ENCODE measurements at places on chromosomes 11 and 22. TPM values are rescaled to one million over a fixed set of nuclear protein-coding genes. Genes with fewer than 3 reads are reported as not detected.

The PLAAT2 gene
- total RNA-seq: not detected

The RASSF10 gene
- total RNA-seq: not detected

The SVIP gene
- total RNA-seq: 32.4 TPM

The DNAJC24 gene
- 13.7 TPM for total RNA-seq

The TST gene
- total RNA-seq: 8.3 TPM

The F2 gene
- total RNA-seq: 0.16 TPM

The MRGPRF gene
- total RNA-seq: not detected

The NNMT gene
- not detected for total RNA-seq

- no peak overlapping the region for H3K4me3 ChIP-seq
- H3K27me3 ChIP-seq: no peaks in the 10 kb centered on the region
- DNase-seq: no peak
- no peak overlapping the region for H3K27ac ChIP-seq
- H3K36me3 ChIP-seq: peaks cover 37% of the 10 kb centered on the region
- peaks cover 8% of the 10 kb centered on the region for H3K4me1 ChIP-seq
Observed at GRCh38 chr11:8642196-8642841, 40.1 kb downstream of the TRIM66 start.

DNA sequence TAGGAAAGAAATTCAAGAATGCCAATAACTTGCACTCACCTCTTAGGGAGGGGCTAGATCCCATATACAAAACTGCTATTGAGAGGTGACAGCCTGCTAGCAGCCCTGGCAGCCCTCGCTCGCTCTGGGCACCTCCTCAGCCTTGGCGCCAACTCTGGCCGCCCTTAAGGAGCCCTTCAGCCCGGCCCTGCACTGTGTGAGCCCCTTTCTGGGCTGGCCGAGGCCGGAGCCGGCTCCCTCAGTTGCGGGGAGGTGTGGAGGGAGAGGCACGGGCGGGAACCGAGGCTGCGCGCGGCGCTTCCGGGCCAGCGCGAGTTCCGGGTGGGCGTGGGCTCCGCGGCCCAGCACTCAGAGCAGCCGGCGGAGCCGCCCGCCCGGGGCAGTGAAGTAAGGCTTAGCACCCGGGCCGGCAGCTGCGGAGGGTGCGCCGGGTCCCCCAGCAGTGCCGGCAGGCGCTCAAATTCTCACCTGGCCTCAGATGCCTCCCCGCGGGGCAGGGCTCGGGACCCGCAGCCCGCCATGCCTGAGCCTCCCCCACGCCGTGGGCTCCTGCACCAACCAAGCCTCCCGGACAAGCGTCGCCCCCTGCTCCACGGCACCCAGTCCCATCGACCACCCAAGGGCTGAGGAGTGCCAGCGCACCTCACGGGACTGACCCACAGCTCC is 329.9 kb downstream of the FAM181B start:
- H3K27me3 ChIP-seq: no peaks in the 10 kb centered on the region
- no peak overlapping the region for H3K27ac ChIP-seq
- no peaks in the 10 kb centered on the region for H3K4me1 ChIP-seq
- DNase-seq: no peak
- no peak overlapping the region for H3K4me3 ChIP-seq
- H3K36me3 ChIP-seq: no peaks in the 10 kb centered on the region

DNA sequence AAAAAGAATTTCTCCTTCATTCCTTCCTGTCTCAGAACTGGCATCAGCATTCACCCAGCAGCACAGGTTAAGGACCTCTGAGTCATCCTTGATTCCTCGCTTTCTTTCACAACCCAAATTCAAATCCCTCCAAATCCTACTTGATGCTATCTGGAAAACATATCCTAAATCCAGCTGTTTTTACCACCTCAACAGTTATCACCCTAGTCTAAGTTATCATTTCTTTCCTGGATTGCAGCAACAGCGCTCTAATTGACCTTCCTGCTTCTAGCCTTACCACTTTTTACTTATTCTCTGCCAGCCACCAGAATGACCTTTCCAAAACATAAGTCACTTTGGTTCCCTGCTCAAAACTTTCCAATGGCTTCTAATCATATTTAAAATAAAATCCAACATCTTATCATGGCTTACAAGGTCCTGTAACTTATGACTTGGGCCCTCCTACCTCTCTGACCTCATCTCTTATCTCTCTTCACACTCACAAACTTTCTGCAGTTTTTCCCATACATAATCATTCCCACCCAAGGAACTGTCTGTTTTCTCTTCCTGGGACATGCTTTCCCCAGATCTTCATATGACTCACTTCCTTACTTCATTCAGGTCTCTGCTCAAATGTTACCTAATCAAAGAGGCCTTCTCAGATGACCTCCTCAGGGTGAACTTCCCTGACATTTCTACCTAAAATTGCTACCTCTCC is 119.4 kb downstream of the TTC28 start:
- no peak overlapping the region for H3K27ac ChIP-seq
- H3K36me3 ChIP-seq: no peaks in the 10 kb centered on the region
- no peak overlapping the region for H3K4me3 ChIP-seq
- DNase-seq: no peak

- no peak overlapping the region for H3K4me3 ChIP-seq
- H3K4me1 ChIP-seq: no peaks in the 10 kb centered on the region
- no peaks in the 10 kb centered on the region for H3K27me3 ChIP-seq
- no peak overlapping the region for H3K27ac ChIP-seq
Observed at GRCh38 chr22:43774318-43774915, 37.7 kb downstream of the EFCAB6 start.

GRCh38 chr11:19328586-19329311 is 88.0 kb upstream of the E2F8 start:
- no peak overlapping the region for H3K4me3 ChIP-seq
- DNase-seq: no peak
- H3K4me1 ChIP-seq: no peaks in the 10 kb centered on the region
- H3K27me3 ChIP-seq: peaks cover 15% of the 10 kb centered on the region

- no peaks in the 10 kb centered on the region for H3K4me1 ChIP-seq
- no peaks in the 10 kb centered on the region for H3K36me3 ChIP-seq
- H3K27ac ChIP-seq: no peak overlapping the region
- no peaks in the 10 kb centered on the region for H3K27me3 ChIP-seq
Observed at GRCh38 chr11:104443387-104443786, 279.4 kb upstream of the PDGFD start.

DNA sequence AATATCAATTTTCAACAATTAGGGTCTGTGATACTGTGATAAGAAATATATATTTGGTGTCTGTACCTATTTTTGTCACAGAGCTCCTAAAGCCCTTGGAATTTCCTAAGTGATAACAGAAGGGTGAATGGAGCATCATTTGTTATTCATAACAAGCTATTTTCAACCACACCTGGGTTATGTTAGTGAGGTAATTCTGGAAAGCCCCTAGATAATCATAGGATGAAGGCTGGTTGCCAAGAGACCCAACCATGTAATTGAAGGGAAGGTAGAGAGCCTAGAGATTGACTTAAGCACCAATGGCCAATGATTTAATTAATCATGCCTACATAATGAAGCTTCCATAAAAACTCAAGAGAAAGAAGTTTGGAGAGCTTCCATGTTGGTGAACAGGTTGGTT is 109.4 kb downstream of the KIF18A start:
- H3K4me1 ChIP-seq: no peaks in the 10 kb centered on the region
- no peak overlapping the region for H3K27ac ChIP-seq
- H3K36me3 ChIP-seq: peaks cover 14% of the 10 kb centered on the region
- DNase-seq: no peak

DNA sequence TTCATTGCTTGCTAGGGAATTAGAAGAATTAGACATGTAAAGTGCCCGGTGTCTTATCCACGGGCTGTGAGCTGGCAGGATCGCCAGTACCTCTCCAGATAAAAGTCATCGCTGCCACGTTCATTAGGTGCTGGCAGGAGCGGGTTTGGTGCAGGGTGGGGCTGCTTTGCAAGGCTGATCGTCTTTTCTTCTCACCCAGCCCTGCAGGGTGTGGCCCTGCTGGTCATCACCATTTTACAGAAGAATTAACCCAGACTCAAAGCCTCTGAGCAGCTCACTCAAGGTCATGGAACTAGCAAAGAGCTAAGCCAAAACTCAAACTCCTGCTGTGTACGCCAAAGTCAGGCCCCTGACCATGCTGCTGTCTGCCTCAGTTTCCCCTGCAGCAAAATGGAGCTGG is 6.1 kb upstream of the FGF4 start:
- no peaks in the 10 kb centered on the region for H3K4me1 ChIP-seq
- H3K27ac ChIP-seq: no peak overlapping the region
- DNase-seq: no peak
- H3K36me3 ChIP-seq: no peaks in the 10 kb centered on the region
- no peak overlapping the region for H3K4me3 ChIP-seq

DNA sequence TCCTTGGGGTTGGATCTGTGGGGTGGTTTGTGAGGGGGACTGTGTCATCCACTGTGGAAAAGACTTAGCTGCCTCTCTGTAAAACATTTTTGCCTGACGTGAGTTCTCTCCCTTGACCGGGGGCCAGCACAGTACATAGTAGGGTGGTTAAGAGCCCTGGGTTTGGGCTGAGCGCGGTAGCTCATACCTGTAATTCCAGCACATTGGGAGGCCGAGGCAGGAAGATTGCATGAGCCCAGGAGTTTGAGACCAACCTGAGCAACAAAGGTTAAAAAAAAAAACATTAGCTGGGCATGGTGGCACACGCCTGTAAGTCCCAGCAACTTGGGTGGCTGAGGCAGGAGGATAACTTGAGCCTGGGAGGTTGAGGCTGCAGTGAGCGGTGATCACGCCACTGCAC is 74.7 kb upstream of the WNT7B start:
- H3K4me1 ChIP-seq: peaks cover 31% of the 10 kb centered on the region
- no peak for DNase-seq
- H3K4me3 ChIP-seq: no peak overlapping the region

DNA sequence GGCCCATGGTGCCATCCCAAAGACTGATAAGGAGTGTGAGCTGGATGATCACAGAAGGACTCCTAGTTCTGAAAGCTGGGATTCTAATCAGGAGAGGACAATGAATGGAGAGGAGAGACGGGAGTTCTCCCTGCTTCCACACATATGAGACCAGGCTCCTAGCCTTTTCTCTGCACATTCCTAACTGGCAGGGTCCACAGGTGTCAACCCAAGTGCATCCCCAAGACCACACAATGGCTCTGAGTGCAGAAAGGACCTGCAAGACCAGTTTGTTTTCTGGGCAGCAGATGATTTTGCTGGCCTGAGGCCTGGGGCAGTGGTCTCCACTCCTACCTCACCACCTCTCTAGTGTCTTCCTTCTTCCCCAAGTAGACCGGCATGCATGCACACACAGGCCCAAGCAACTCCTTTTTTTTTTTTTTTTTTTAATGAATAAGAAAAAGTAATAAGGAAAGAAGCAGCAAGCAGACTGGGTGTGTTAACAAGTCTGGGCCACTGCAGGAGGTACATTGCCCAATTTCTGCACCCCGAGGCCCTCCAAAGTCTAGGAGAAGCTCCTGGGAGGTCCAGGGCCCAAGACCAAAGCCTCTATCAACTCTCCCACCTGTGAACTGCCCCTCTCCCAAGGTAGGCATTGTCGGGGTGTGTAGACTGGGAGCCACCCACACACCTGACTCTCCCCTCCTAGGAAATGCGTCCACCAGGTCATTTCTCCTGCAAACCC is 1.2 kb upstream of the TSKU start:
- H3K4me3 ChIP-seq: peak overlapping the region; percentile 94
- peaks cover 29% of the 10 kb centered on the region for H3K4me1 ChIP-seq

DNA sequence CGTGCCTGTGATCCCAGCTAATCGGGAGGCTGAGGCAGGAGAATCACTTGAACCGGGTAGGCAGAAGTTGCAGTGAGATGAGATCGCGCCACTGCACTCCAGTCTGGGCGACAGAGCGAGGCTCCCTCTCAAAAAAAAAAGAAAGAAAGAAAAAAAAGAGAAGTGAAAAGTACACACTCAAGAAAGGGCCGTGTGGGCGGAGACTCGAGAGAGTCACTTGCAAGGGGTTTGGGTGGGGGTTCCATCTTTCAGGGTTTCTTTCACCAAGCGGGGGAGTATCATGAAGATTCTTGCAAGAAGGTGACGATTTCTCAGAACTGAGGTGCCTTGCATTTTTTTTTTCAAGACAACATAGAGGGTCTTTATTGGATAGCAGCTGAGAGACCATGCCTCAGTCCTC is 4.0 kb upstream of the IFITM5 start:
- peaks cover 8% of the 10 kb centered on the region for H3K36me3 ChIP-seq
- H3K4me1 ChIP-seq: peaks cover 75% of the 10 kb centered on the region
- no peak overlapping the region for H3K27ac ChIP-seq

DNA sequence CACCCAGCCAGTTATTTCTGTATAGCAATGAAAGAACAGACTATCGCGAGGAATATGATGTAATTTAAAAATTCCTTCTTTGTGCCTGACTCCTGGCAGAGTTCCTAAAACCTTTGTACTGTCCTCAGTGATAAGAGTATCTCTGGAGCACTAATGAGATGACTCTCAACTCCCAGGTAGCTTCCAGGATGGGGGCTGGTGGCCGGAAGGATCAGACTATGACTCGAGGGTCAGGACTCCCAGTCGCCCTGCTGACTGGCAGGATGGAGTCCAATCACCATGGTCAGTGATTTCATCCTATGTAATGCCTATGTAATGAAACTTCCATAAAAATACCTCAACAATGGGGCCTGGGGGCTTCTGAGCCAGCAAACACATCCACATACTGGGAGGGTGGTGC is 135.1 kb downstream of the SHANK2 start:
- no peak for DNase-seq
- no peak overlapping the region for H3K4me3 ChIP-seq
- no peaks in the 10 kb centered on the region for H3K36me3 ChIP-seq
- no peaks in the 10 kb centered on the region for H3K4me1 ChIP-seq

DNA sequence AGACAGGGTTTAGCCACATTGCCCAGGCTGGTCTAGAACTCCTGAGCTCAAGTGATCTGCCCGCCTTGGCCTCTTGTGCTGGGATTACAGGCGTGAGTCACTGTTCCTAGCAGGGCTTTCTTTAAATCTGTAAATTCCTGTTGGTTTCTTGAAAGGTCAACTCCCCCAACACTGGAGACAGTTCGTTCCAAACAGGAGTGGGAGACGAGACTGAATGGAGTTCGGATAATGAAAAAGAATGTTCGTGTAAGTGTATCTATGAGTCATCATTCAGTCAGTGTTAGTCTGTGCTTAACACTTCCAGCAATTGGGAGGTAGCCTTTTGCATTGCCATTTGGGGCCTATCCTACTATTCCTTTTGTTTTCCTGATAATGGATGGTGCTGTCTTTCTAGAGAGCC is 10.0 kb upstream of the BACE1-AS start:
- DNase-seq: no peak
- H3K36me3 ChIP-seq: peaks cover 37% of the 10 kb centered on the region
- no peaks in the 10 kb centered on the region for H3K27me3 ChIP-seq
- no peak overlapping the region for H3K4me3 ChIP-seq

DNA sequence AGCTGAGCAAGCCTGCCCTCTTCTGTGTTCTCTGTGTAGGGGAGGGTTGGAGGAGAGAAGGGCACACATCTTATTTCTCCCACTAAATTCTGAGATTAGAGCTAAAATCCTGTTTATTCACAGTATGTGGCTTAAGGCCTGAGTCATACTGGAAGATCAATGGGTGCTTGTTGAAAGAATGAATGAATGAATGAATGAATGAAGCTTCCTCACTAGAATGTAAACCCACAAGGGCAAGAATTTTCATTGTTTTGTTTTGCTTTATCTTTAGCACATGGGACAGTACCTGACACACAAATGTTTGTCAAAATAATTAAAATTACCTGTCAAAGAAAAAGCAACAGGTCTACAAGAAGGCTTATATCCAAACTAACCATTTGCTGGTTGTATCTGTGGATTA is 50.6 kb upstream of the PAK1 start:
- H3K27ac ChIP-seq: no peak overlapping the region
- no peaks in the 10 kb centered on the region for H3K4me1 ChIP-seq
- no peak for DNase-seq
- no peak overlapping the region for H3K4me3 ChIP-seq
- no peaks in the 10 kb centered on the region for H3K27me3 ChIP-seq

Data from activated CD8-positive, alpha-beta T cell treated with anti-CD3 and anti-CD28 coated beads, Interleukin-2, amount 10 ng/mL, durations not matched to agents 7 days and 5 days (primary cell).